ENCODE measurements at places on chromosomes 5 and 9.

GRCh38 chr5:35223787-35224395 lies 6.4 kb downstream of the PRLR start:
- no peak for DNase-seq

DNA sequence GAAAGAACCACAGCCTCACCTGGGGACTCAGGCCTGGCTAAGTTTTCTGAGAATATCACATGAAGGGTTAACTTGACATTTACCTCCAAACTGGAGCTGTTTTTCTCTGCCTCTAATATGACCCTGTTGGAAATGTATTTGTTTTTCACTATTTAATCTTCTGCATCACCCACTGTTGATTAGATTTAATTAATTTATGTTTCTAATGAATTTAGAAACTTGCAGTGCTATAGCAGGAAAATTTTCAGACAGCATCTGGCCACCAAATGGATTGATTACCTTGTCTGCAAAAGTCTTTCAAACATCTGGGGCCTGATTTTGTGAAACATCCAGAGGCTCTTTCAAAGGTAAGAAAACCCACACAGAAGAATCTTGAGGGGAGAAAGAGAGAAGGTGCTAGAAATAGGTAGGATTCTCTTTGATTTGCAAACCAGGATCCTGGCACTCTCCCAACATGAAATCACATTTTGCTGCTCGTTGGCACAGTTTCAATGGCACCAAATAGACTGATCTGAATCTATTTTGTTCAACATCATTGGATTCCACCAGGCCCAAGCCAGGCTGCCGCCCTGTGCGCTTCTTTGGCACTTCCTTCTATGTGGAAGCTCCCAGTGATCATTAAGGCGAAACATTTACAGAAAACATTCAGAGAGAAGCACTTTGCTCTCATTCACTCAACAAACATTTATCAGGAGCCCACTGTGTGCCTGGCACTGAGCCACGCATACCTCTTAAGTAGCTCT lies 157.3 kb downstream of the PPP2R2B start:
- no peak for DNase-seq

GRCh38 chr5:132428484-132429462 lies 59.3 kb downstream of the SLC22A5 start:
- DNase-seq = peak; percentile 25

- no peak for DNase-seq
These were observed 80.8 kb upstream of the PPP2R2B start for GRCh38 chr5:146959360-146959759.

DNA sequence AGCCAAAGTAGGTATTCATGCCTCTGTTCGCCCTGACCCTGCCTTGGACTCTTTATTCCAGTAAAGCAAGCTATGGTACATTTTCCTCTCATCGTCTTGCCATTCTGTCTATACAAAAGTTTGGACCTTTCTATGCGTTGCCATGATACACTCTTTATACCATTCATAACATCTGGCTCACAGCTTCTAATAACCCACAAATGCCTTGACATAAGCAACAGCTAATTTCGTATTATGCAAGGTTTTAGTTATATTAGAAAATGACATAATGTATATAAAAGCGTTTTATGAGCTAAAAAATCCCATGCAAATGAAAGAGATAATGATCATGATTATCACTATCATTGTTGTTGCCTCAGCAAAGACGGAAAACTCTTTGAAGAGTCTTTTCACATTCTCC lies 265.7 kb downstream of the TMEM167A start:
- DNase-seq = no peak

- DNase-seq = no peak
These were observed 136.9 kb upstream of the ANKH start for GRCh38 chr5:15008476-15008875.

DNA sequence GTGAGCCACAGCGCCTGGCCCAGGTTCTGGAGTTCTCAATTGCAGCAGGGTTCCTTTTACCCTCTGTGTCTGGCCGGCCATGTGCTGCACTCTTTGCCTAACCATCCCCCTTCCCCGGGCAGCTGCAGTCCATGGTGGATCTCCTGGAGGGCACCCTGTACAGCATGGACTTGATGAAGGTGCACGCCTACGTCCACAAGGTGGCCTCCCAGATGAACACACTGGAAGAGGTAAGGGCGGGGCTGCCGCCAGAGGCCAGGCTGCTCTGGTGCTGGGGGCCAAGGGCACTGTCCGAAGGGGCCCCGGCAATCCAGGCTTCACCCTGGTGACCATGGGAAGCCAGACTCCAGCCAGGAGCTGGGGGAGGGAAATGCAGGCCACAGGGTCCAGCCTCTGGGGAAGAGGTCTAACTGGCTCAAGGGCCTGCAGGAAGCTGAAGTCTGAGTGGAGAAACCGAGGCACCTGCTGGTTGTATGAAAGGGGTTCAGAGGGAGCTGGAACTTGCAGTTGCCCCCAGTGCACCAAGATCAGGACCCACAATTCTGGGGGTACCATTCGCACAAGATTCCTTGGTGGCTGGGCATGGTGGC lies 18.1 kb downstream of the OLFML2A start:
- DNase-seq = no peak

DNA sequence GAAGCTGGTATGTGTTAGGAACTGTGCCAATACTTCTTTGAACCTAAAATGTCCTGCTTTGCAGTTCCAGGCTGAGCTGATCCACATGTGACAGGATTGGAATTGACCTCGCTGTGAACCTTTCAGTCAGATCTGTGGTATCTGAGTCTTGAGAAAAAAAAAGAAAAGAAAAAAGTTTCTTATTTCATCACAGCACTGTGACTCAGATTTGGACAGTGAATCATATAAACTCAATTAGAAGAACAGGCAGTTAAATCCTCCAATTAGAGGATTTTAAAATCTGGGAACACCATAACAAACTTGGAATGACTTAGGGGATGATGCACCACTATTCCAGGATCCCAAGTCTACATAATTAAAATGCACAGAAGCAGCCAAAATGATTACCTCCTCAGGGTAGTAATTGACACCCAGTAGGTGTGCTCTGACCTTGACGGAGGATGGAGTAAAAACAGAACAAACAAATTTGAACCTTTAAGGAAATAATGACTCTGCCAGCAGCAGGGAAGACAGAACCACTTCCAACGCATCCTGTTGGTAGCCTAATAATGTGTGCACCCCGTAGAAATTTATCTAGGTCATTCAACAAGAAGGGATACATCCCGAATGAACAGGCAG lies 57.8 kb upstream of the RAI14 start:
- no peak for DNase-seq

GRCh38 chr5:88956416-88956815 lies 73.4 kb upstream of the MEF2C start:
- DNase-seq = no peak

DNA sequence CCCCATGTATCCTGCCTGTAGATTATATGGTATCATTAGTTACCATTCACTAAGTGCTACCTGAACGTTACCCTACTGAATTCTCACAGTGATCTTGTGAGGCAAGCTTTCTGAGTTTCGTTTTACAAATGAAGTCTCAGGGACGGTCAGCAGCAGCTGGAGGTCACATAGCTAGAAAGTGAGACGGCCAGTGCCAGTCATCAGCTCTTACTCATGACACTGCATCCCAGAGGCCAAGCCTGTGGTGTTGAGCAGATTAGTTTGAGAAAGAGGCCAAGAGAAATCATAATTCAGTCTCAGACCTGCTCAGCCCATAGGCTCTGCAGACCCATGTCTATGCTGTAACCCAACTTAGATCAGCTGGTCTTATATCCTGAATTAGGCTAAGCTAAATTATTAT lies 95.7 kb upstream of the EGFLAM start:
- DNase-seq = no peak

DNA sequence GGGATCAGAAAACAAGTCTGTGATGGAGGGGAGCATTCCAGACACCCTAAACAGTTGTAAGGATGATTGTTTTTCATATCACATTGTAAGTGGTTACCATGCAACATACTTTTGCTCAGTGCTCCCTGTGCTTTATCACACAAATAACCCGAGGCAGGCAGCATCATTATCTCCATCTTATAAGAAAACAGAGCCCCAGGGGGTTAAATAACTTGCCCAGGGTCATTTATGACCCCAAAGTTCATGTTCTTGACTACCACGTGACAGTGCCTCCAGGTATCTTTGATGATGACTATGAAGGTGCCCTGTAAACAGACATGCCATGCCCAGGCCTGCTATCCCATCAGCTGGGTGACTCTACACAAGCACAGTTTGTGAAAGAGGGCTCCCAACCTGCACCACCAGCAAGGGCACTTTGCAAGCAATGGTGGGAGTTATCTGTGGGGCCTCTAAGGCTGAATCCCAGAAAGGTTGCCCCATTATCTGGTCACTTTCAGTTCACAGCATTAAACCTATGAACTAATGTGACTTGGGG lies 9.5 kb downstream of the GNPDA1 start:
- no peak for DNase-seq

- no peak for DNase-seq
These were observed 19.2 kb downstream of the SLC22A4 start for GRCh38 chr5:132313366-132313765.

- no peak for DNase-seq
These were observed 3.6 kb downstream of the TMC1 start for GRCh38 chr9:72524820-72525540.

GRCh38 chr9:15965246-15965745 lies 412.5 kb downstream of the CCDC171 start:
- DNase-seq = no peak

DNA sequence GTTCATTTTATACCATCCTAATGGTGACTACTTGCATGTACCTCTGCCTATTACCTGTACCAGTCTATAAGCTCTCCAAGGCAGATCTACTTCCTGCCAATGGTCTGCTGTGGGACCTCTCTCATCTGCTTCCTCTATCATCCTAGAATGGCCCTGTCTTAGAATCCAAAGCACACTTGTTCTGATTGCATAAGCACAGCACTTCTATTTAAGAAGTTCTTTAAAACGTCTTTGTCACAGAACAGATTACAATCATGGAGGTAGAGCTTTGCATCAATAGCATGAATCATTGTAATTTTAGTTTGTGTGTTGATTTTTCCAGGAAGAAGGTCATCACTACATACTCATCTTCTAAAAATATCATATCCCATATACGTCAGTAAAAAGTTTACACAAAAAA lies 131.8 kb upstream of the ACOT12 start:
- DNase-seq = no peak

DNA sequence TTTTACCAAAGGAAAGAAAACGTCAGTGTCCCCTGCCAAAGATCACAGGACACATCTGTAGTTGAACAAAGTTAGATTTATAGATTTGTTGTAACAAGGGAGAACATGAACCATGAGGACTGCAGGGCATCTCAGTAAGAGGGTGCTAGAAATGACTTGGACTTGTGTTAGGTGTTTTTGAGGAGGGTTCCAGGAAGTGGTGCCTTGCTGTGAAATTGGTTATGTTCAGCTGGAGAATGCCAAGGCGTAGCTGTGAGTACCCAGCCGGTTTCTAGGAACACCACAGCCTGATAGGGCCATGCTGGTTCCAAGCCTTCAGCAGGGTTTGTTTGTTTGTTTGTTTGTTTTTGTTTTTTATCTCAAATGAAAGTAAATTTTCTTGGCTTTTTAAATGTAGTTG lies 5.3 kb downstream of the SPEF2 start:
- no peak for DNase-seq

GRCh38 chr5:151665613-151666012 lies 21.1 kb downstream of the SPARC start:
- DNase-seq = no peak

DNA sequence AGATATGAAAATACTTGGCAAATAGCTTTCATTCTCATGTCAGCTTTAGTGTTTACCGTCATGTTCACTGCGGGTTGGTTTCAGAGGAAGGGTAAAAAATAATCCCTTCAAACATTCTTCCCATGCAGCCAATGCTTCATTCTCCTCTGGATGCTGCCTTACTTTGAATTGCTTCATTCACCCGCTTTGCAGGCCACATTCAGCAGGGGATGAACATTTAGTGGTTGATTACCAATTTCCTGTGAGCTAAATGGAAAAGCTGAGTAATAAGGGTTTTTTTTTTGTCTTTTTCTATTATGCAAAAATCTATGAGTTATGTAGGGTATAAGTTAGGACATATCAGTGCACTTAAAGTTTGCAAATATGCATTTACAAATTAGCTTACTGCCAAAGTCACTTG lies 96.3 kb upstream of the MEF2C start:
- no peak for DNase-seq

GRCh38 chr5:160792732-160793529 lies 59.1 kb downstream of the ATP10B start:
- DNase-seq = no peak

GRCh38 chr5:122406181-122406580 lies 94.1 kb downstream of the SNCAIP start:
- no peak for DNase-seq

GRCh38 chr5:109611505-109611904 lies 78.2 kb upstream of the MAN2A1 start:
- no peak for DNase-seq

DNA sequence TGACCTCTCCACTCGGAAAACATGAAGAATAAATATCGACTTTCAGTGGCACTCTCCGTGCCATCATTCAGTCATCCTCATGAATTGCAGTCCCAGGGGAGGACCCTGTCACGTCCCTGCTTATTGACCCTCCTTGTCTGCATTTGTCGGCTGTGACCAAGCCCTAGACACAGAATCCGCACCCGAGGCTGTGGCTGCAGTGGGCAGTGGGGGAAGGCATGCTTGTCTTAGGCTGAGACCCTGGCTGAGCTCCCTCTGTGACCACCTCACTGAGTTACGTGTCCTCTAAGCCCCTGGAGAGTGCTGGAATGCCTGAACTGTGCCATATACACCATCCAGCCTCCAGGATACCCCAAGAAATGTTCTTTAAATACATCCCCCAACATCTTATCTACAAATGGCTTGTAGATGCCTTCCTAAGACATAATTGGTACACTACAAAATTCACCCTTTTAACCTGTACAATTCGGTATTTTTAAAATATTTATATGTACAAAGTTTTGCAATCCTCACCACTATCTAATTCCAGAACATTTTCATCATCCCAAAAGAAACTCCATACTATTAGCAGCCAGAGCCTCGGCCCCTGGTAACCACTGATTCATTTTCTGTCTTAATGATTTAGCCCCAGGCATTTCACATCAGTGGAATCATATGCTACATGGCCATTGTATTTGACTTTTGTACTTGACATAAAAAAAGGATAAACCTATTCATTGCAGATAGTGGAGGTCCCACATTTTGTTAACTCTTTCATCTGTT lies 80.8 kb upstream of the ICE1 start:
- no peak for DNase-seq

DNA sequence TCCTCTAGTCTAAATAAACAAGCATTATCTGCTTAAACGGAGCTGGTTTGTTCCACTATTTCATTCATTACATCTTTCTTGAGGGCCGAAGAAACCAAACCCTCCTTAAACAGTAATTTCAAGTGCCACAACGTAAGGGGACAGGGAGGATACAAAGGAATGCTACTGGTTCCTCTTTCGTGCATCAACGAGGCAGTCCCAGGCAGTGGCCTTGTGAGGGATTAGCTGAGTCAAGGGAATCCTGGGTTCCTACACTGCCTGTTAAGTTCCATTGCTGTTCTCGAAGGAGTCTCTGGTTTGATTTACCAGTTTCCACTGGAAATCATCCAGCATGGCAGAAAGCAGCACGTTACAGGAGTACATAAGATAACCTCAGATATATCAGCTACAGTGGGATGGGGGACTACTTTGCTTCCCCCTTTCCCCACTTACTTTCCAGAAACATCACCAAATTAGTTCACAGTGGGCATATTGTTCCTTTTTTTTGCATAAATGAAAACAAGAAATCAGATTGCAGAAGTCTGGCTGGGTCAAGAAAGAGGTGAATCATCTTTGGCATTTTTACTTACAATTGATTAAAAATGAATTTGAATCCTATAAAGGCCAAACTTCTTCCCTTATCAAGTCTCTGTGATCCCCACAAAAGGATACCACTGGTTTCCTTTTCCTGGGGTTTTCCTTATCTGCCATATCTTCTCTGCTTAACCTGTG lies 2.5 kb upstream of the RANBP3L start:
- DNase-seq = no peak
